ENCODE measurements at places on chromosomes 5 and 9.

DNA sequence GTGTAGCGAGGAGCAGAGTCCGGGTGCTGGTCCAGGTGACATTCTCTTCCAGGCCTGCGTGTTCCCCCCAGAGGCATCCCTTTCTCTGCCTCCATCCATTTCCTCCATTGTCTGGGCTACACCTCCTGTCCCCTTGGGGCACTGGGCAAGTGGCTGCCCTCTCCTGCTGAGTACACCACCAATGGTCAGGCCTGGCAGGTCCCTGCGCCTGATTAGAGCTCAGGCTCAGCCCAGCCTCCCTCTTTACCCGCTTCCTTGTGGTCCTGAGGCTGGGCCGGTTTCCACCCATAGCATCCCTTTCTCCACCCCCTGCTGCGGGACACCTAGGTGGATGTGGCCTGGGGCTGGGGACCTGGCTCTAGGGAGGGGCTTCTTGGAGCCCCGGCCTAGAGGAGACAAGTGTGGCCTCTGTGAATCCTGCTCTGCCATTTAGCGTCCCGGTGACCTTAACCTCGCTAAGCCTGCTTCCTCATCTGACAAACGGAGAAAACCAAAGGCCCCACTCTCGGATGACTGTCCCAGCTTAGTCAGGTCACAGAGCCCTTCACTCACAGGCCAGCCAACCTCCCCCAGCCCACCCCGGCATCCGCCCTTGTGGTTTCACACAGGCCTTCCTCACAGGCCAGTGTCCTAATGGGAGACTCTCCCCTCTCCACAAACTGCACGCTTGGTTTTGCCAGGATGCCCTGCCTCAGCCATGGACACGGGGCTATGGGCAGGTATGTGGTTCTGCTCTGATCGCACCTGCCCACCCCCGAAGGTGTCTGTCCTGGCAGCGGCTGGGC is 12.9 kb downstream of the DOLPP1 start:
- DNase-seq = no peak

- no peak for DNase-seq
Measured at GRCh38 chr5:35788724-35789123, 68.0 kb upstream of the IL7R start.

GRCh38 chr9:113572076-113572861 is 108.7 kb downstream of the RGS3 start:
- DNase-seq = no peak

GRCh38 chr5:72101828-72102227 is 5.4 kb upstream of the MAP1B start:
- no peak for DNase-seq

GRCh38 chr5:82854956-82855355 is 222.2 kb downstream of the TMEM167A start:
- DNase-seq = no peak

DNA sequence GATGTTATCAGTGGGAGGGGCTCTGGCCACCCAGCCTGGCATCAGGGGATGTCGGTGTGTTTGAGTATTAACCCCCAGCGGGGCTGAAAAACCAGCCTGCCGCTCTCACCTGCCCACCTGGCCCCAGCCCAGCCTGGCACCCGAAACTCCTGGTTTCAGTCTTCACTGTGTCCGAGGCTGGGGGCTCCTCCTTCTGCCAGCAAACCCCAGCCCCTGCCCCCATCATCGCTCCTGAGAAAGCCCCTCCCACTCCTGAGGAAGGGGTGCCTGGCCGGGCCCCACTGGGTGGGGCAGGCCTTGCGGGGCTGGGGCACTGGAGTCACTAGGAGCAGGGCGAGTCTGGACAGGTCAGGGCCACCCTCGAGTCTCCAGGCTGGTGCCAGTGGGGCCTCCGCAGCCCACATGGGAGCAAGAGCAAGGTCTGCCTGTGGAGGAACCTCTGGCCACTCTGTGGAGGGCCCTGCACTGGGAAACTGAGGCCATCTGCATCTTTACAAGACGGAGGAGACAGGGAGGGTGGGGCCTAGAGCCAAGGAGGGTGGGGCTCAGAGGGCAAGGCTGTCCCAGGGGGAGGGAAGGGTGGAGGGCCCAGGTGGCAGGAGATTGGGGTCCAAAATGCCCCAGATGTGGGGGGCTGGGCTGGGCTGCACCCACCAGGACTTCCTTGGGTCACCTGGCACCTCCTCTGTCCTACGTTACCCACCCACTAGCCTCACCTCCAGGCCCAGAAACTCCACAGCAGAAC is 51.5 kb upstream of the NOTCH1 start:
- no peak for DNase-seq

DNA sequence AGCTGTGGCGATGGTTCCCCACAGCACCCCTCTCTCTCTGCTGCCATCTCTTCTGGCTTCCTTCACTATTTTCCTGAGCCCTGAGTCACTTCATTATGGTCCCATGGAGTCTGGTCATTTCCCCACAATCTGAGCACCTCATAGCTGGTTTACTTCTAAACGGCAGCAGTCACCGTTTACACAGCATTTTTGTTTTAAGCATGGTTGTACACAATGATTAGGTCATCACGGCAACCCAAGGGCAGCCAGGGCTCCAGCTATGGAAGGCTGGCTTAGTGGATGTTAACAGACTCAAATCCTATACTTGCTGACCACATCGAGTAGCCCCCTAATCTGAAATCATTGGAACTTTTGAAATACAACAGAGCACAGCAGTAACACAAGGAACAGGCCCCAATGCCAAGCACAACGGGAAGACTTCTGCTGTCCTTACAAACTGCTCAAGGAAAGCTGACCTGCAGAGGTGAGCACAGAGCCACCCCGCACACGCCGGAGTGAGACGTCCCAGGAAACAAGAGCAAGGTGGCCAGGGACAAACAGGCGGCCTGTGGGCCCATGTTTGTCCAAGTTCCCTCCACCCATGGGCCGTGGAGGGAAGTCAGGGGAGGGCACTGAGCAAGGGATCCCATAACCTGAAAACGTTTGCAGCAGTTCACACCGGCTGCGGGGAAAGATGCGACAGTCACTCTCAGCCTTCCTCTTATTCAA is 22.9 kb downstream of the CAMSAP1 start:
- DNase-seq = no peak

GRCh38 chr9:105690742-105691141 is 3.6 kb upstream of the TMEM38B start:
- no peak for DNase-seq

- DNase-seq = no peak
Measured at GRCh38 chr9:95009459-95009858, 283.0 kb downstream of the AOPEP start.

DNA sequence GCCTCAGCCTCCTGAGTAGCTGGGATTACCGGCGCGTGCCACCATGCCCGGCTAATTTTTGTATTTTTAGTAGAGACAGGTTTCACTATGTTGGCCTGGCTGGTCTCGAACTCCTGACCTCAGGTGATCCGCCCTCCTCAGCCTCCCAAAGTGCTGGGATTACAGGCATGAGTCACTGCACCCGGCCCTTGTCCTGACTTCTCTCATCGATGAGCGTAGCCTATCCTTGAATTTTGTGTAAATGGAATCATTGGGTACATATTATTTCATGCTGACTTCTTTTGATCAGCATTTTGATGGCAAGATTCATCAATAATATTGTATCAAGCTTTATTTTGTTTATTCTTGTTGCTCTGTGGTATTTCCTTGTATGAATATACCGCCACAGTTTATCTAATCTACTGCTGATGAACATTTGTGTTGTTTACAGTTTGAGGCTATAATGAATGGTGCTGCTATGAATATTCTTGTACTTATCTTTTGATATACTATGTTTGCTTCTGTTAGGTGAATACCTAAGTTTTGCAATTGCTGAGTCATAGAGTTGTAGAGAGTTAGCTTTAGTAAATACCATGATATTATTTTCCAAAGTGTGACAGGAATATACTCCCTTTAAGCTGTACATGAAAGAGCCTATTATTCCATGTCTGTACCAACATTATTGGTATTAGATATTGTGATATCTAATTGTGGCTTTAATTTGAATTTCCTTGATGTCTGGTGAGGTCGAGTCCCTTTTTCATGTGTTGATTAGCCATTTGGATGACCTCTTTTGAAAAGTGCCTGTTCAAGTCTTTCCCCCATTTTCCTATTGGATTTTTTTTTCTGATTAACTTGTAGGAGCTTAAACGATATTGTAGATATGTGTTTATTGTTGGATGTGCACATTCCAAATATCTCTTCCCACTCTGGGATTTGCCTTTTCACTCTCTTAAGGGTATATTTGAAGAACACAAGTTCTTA is 107.5 kb downstream of the RGS3 start:
- DNase-seq = no peak

GRCh38 chr5:79418276-79418675 is 95.7 kb downstream of the HOMER1 start:
- DNase-seq = no peak

GRCh38 chr5:140481758-140482157 is 65.7 kb upstream of the EIF4EBP3 start:
- DNase-seq = no peak

DNA sequence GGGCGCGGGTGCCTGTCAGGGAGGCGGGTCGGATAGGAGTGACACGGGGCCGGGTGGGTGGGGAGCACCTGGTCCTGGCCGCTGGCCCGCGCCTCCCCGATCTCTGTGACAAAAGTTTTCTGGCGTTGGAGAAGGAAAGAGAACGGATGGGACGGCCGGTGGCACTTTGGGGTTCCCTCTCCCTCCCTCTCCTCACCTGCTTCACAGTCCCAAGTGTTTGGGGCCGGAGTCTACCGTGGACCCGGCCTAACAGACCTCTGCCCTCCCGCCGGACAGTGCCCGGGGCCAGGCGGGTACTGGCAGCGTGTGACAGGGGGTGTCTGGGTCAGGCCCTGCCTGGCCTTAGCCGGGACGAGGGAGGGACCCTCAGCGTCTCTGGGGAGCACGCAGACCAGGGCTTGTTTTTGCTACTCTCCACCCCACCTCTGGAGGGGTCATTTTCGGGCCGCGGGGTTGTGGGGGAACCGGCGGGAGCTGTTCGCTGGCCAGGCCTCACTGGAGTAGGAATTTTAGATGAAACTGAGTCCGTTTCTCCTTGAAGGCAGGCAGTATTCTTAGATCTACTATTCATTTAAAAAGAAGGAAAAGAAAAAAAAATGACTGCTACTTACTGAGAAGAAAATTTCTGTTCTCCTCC is 1.7 kb downstream of the PRDM6 start:
- no peak for DNase-seq

GRCh38 chr9:125142560-125143376 is 560 bp downstream of the SCAI start:
- DNase-seq = peak; percentile 4

DNA sequence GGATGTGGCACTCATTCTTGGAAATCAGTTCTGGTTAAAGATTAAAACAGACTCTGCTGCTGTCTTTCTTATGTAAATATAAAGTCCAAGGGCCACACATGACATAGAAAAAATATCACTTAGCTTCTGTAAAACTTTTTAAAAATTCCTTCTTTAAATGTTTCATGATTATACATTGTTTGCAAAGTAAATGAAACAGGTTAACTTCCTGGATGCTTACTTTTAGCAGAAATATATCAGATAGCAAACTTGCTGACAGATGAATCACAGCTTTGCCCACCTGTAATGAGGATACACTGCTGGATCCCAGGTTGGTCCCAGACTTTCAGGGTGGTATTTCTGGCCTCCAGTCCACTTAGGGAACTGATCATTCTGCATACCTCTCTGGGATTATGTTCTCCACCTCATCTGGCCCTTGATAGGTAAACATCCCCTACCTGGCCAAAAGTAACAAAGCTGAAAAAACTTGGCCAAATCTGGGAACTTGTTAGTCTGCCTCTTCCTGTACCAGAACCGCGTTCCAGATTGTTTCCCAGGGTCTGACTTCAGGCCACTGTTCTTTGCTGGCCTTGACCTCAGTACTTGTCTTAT is 340.5 kb downstream of the ADGRV1 start:
- no peak for DNase-seq

GRCh38 chr5:152532714-152533113 is 127.6 kb upstream of the NMUR2 start:
- DNase-seq = peak; percentile 53

DNA sequence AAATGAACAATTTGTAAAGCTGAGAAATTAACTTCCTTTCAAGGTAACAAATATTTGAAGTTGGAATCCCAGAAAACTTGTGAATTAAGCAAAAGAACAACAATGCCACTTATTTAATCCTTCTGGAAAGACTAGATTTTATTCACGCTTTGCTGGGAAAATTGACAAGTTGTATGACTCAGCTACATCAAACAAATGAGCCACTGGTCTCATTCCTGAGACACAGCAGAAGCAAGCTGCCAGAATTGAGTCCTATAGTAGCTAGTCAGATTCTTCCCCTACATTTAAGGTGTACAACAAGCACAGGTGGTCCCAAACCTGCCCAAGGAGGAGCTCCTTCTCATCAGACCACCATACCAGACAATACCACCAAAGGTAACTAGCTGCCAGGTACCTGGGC is 280.7 kb downstream of the SPOCK1 start:
- no peak for DNase-seq

- no peak for DNase-seq
Measured at GRCh38 chr5:122394284-122394930, 82.4 kb downstream of the SNCAIP start.
